Left renal pelvis (tissue), 4 donors: ENCODE measurements at places on chromosomes 11 and 22. TPM values are rescaled to one million over a fixed set of nuclear protein-coding genes. Genes with fewer than 3 reads are reported as not detected.

DNA sequence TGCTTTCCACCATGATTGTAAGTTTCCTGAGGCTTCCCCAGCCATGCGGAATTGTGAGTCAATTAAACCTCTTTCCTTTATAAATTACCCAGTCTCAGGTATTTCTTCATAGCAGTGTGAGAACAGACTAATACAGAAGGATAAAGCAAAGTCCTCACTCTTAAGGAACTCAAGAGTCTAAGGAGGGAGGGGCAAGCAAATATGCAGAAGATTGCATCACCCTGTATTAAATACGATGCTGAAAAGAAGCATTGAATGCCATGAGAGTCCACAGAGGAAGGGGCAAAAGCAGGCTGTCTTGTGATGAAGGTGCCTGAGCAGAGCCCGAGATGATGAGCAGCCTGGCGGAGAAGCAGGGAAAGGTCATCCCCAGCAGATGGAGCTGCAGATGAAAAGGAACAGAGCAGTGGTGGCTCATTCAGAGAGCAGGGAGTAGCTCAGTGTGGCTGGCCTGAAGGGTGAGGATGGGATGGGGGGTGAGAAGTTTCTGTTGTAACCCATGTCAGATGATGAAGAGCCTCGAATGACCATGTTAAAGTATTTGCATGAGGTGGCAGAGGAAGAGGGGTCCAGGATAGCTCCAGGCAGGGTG, 6.3 kb upstream of the IZUMO1R start:
- no peak for DNase-seq

DNA sequence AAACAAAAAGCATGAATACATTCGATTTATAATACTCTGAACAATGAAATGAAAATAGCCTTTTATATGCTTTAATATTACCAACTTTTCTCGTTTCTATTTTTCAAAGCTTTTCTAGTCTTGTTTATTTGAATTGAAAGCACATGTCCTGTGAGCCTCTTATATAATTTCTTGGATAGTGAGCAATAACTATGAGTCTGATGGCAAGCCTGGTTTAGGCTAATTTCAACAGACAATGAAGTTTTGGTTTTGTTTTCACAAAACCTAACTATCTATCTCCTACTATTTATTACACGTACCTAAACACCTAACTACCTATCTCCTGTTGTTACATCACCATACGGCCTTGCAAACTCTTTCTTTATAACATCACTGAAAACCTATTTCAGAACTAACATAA, 29.2 kb upstream of the CEP126 start:
- DNase-seq, result no peak

DNA sequence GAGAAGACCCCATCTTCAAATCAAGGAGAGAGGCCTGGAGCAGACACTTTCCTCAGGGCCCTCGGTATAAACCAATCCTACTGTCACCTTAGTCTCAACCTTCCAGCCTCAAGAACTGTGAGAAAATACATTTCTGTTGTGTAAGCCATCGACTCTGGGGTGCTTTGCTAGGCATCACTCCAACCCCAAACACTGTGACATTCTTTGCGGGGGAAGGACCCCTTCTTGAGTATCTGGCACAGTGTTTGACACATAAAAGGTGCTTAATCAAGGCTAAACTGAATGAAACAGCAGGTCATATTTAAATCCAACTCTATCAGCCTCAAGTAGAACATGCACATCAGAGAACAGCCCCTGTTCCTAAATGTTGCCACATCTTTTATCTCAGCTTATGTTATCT, 558.1 kb downstream of the INSC start:
- no peak for DNase-seq

GRCh38 chr22:50357756-50358155, 14.6 kb downstream of the PPP6R2 start:
- DNase-seq, result no peak

DNA sequence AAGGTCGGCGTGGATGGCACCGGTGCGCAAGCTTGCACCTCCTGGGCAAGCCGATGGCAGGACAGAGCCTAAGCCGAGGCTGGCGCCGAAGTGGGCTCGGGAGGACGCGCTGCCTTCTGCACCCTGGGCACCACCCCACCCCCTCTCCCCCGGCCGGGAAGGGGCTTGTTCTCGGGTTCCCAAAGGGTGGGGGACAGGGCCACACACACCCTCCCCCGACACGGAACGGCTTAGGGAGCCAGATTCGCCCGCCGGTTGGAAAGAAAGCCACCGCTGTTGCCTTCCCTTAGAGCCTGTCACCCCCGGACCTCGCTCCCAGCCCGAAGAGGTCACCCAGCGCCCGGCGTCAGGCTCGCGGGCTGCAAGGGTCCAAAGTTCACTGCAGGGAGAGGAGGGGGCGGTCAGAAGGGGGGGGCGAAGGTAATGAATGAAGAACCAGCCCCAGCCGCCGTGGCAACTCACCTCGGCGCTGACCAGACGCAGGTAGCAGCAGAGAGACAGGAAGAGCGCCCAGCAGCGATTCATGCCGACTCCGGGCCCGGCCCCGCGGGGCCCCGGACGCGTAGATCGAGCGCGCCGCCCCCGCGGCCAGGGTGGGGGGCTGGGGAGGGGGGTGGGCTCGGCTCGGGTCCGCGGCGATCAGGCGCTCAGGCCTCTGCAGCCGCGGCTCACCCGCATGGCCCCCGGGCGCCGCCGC, 1.2 kb downstream of the PDGFB start:
- DNase-seq, result no peak

- no peak for DNase-seq
Observed at GRCh38 chr11:61691380-61692156, 11.4 kb downstream of the DAGLA start.

GRCh38 chr11:123195188-123196059, at the start of gene CLMP:
Gene CLMP, minus strand, starts transcription at chr11:123195248. Its CDS starts 308 bp downstream, at chr11:123194940.
- no peak for DNase-seq

DNA sequence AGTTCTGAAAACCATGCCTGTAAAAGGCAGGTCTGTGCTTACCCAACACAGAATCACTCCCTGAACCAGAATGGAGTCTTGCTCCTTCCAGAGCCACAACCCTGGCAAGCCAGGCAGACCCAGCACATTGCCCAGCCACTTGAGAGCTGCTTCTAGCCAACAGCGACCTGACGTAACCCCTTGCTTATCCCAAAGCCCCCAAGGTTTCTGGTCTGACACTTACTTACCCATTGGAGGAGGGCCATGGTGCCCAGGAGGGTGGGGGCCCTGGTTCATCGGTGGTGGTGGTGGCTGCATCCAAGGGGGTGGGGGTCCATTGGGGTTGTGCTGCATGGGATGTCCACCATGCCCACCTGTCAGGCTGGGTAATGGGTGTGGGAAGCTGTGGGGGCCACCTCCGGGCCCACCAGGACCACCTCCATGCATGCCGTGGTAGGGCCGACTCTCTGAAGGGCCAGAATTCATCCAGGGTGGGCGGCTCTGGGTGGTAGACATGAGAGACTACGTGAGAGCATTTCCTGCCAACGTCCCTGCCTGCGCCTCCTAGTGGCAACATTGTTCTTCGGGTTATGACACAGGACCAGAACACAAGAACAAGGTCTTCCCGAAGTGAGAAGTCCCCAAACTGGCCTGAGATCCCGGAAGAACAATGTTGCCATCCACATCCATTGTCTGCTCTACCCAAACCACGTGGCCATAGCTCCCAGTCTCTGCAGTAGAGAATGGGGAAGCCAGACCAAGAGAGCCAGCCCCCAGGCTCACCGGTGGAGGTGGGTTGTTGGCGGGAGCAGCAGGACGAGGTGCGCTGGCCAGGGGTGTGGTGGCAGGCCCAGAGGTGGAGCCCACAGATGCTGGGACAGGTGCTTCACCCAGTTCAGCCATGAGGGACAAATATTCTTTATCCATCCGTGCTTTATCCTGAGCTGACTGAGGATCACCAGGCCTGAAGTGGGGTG, 7.8 kb upstream of the PYGM start:
- no peak for DNase-seq

DNA sequence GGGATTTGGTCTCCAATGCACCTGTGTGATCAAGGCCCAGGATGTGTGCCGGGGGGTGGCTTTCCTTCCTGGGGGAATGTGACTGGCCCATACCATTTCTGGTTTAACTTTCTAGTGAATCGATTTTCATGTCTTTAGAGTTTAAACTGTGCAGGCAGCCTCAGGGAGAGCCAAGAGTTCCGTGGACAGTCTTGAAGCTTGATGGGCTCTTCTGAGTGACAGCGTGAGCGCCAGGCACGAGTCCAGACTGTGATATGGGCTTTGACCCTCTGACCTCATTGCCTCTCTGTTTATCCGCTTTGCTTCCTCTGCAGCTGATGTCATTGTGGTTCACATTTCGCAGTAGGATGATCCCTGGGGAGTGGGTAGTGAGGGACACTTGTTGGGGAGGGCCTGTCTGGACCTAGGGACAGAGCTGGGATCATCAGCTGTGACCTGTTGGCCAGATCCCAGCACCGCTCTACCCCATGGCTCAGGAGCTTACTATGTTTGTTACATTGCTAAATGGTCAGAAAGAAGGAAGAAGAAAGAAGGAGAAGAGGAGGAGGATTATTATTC, 80.6 kb upstream of the CLDN5 start:
- no peak for DNase-seq

DNA sequence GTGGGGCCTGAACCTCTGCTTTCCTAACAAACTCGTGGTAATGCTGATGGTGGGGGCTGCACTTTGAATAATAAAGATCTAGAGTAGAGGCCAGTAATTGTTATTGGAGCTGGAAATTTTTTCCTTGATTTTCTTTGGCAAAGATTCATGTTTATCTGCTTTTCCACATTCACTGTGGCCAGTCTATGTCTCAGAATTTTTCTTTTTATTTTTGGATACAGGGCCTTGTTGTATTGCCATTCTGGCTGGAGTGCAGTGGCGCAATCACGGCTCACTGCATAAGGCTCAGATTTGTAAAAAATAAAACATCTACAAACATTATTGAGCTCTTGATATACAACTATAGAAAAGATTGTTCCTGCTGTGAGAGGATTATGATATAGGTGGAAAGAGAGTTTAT, 1.6 kb downstream of the TMEM135 start:
- DNase-seq, result no peak

DNA sequence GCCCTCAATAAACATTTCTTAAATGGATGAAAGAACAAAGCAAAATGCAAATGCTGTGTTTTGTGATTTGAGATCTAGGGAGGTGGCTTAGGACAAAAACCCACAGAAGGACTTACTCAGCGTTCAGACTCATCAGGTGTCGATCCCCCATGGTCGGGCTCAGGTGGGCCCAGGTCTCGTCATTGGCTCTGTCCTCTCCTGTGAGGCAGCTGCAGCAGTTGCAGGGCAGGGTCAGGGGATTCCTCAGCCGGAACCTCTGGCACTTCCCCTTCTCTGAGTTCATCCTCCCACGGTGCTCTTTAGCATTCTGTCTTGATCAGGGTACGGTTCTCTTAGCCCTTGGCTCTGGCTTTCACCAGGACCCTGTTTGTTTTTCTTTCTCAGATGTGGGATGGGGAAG, 14.0 kb upstream of the ACR start:
- no peak for DNase-seq

DNA sequence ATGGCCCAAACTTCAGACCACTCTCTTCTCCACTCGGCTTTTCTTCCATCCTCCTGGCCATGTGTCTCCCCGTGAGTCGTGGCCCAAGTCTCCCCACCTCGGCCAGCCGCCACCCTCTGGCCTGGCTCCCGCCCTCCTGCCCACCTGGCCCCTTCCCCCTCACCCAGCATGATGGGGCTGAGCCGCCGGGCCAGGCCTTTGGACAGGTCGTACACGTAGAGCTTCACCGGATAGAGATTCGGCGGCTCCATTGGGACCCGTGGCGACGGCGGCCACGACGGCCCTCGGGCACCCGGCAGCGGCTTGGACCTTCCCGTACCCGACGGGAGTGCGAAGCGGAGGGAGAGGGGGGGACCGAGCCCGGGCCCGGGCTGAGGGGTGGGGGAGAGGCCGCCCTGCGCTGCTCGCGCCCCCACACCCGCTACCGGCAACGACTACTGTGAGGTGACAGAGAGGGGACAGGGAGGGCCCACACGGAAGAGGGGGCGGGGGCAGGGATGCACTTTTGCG, at the start of gene DESI1:
DESI1 (minus strand) TSS at position 455 of the 510 bp plus-strand sequence; CDS start at position 251, 204 bp downstream.
- no peak for DNase-seq

DNA sequence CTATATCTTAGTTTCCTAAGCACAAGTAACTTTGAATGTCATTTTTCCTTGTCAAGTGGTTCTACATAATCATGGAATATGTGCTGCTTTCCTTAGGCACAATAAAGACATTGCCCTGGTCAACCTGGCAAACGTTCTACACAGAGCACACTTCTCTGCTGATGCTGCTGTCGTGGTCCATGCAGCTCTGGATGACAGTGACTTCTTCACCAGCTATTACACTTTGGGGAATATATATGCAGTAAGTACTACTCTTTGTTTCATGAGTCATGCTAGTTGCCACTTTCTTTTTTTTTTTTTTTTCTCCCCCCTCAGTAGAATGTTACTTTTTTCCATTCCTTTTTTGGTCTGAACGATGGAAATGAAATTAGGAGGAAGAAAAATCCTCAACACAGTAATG, 38.5 kb downstream of the TTC17 start:
- DNase-seq, result no peak

GRCh38 chr11:90391756-90392155, 168.9 kb upstream of the CHORDC1 start:
- DNase-seq, result no peak

DNA sequence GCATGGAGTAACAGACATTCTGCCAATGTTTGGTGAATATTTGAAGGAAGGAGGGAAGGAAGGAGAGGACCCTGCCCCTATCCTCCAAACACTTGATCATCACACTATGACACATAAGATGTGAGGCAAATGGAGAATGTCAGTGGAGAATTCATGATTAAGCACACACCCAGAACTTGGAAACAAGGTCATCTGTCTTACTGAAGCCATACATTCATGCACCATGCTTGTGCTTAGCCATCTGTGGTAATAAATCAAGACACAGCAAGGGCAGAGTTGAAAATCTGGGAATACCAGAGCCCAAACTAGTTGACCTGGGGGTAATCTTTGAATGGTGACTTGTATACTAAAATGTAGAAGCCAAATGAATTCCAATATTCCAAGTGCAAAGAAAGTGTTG, 7.9 kb upstream of the TIMP3 start:
- no peak for DNase-seq

The TTC12 gene
- polyA plus RNA-seq, result 44.6 TPM

The PKDREJ gene
- 0.52 TPM for polyA plus RNA-seq

The PDE2A gene
- polyA plus RNA-seq, result 12.0 TPM

The APOA4 gene
- not detected for polyA plus RNA-seq

The ANO9 gene
- polyA plus RNA-seq, result 7.3 TPM

The MMP7 gene
- polyA plus RNA-seq, result 31.0 TPM

The KDM4E gene
- 0.11 TPM for polyA plus RNA-seq

The MDK gene
- 779 TPM for polyA plus RNA-seq

The RIC3 gene
- 13.3 TPM for polyA plus RNA-seq

The MPPED2 gene
- 19.3 TPM for polyA plus RNA-seq

The TLCD5 gene
- 16.7 TPM for polyA plus RNA-seq

The F2 gene
- polyA plus RNA-seq, result not detected

The HEPHL1 gene
- polyA plus RNA-seq, result 0.44 TPM

The OR8G1 gene
- polyA plus RNA-seq, result not detected

The DEUP1 gene
- 1.5 TPM for polyA plus RNA-seq

The CARNS1 gene
- polyA plus RNA-seq, result 1.1 TPM

The NTM gene
- polyA plus RNA-seq, result 45.8 TPM
